ENCODE measurements at places on chromosomes 16 and 17.
A peak's percentile ranks its signal among the peaks of the same experiment; 100 is the strongest.

- no peak for DNase-seq
Measured at GRCh38 chr17:45063198-45063597, 2.1 kb downstream of the NMT1 start.

- no peak for DNase-seq
Measured at GRCh38 chr17:57856792-57857620, 7.2 kb upstream of the MRPS23 start.

DNA sequence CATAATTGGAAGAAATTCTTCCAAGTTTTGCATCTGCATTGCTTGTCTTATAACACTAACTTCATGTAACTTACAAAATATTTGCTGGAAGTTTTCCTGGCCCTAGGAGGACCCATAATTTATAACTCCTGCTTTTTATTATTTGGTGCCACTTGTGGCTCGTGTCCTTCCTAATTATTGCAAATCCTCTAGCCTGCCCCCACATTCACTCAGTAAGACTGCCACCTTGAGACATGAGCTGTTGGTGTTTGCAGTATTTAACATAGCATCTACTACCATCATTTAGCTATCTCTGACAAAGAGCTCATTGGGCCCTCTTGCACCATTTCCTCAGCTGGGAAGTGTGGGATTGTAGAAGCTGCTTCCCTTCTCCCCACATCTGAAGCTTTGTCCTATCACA is 49.5 kb downstream of the FTO start:
- DNase-seq = peak; percentile 28

GRCh38 chr17:36149296-36149820 is 27.1 kb downstream of the TBC1D3B start:
- no peak for DNase-seq

DNA sequence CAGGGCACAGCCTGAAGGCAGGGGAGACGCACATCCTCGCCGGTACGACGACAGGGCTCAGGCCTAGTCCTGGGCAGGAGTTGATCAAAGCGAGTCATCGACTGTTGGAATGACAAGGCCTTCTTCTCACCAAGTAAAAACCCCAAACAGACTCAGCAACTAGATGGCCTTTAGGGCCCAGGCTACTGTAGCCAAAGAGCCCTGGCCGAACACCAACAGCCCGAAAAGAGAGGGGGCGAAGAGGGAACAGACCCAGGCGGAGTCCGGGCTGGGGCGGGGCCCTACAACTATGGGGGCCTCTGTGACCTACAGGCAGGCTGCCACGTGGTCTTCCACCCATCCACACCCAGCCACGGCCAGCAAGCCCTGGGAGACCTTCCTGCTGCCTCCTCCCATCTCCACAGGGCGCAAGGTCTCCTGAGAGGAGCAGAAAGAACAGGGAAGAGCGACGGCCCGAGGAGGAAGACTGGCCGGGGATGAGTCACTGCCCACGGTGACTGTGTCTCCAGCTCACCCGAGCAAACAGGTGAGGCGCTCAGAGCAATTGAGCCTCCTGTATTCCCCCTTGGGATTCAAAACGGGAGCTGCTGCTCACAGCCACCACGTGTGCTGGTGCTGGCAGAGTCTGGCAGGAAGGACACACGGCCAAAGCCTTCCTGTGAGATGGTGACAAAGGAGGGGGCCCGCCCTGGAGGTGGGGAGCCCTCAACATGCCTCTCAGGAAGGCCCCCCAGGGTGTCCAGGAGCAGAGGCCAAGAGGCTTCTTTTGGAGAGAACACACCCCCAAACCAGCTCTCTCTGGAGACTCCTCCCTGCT is 17.7 kb downstream of the SLC16A3 start:
- no peak for DNase-seq

- DNase-seq = no peak
Measured at GRCh38 chr17:64706224-64707049, 44.3 kb upstream of the SMURF2 start.

DNA sequence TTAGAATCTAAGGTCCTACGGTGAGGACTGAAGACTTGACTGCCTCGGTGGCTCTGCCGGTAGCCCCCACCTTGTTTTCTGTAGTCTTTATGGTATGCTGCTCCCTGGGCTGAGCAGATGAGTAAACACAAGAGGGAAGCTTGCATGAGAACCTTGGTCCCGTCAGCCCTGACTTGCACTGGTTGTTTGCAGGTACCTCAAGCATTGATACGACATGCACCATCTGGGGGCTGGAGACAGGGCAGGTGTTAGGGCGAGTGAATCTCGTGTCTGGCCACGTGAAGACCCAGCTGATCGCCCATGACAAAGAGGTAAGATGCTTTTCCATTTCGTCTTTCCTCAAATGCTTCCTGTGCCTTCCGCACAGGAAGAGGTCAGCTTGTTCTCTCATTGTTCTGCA is 21.1 kb upstream of the TACO1 start:
- DNase-seq = no peak

GRCh38 chr17:18066866-18067265 is 20.9 kb upstream of the DRG2 start:
- DNase-seq = no peak

DNA sequence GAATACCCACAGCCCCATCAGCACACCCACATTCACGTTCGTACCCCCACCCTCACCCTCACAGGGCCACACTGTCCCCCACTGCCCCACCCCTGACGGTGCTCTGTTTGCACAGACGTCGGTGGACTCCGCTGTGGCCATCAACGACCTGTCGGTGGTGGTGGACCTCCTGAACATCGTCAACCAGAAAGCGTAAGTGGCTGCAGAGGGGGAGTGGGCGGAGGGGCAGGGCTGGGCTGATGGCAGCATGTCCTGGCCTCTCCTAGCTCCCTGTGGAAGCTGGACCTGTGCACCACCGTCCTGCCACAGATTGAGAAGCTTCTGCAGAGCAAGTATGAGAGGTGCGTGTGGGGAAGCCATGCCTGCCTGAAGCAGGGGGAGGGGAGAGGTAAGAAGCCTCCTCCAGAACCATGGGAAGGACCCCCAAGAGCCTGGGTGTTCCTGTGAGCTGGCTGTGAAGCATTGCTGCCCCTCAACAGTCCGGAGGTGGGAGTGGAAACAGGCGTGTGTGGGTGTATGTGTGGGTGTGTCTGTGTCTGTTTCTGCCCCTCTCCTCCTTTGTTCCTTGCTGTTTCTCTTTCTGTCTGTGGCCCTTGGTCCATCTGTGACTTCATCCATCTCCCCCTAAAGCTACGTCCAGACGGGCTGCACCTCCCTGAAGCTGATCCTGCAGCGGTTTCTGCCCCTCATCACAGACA is 20.3 kb downstream of the KATNB1 start:
- DNase-seq = no peak

DNA sequence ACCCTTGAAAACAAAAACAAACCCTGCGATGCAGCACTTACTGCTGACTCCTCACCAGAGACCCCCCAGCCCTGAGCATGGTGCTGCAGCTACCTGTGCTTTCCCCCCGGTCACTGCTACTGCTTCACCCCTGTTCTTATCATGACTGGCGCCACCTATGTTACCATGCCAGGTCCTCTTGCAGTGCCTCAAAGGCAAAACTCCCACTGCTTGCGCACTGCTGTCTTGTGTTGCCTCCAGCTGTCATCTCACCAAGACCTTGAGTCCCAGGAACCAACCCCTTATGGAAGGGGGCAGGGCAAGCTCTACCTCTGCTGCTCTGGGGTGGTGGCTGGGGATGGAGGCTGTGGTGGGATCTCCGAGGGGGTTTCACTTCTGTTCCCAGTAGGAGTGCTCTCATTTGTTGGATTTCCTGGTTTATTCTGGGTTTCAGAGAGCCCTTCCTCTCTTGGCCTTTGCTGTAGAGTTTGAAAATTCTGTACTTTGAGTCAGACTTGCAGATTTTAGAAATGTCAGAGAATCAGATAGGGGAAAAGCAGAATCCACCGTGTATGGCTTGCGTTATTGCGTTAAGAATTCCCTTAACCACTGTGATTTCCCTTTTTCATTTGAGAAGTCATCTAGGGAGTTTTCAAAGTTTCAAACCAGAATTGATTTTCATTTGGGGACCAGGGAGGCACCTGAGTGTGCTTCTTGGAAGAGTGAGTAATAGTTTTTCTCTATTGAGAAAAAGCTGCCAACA is 96.6 kb downstream of the SPECC1 start:
- DNase-seq = no peak

DNA sequence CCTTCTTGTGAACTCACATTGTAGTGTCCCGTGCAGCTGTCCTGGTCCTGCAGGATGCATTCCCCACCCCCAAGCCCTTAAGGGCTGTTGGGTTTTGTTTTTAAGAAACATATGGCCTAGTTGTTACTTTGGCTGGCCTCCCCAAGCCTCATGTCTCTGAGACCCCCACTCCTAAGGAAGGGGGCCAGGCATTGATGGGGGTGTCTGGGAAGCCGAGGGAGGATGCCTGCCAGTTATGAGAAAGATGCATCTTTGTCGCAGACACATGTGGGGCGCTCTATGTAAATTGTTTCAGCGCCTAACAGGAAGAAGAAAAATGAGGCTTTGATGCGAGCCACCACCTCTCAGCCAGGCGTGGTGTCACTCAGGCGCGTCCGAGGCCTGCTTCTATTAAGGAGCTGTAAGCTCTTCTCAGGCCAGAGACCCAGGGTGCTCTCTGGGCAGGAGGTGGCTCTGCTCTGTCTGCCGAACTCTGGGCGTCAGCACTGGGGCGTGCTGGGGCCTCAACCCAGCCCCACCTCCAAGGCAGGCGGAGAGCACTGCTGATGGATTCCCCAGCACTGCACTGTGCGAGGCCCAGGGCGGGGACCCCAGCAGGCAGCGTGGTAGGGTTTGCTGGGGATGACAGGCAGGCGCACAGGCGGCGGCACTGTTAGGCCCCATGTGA is 70.6 kb downstream of the SREBF1 start:
- no peak for DNase-seq

GRCh38 chr17:44309472-44309871 is 1.1 kb downstream of the RUNDC3A start:
- DNase-seq = no peak

DNA sequence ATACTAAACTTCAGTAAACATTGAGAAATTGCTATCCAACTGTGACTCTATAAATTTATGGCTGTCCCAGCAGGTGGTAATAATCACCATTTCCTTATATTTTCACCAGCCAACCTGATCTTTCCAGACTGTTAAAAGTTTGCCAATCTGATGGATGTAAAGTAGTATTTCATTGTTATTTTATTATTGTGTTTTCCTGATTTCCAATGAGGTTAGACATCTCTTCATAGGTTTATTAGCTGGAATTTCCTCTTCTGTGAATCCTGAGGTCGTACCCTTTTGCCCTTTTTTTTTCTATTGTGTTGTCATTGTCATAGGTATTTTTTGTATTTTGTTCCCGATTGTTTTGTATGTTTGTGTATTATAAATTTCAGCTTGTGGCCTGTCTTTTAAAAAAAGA is 31.7 kb downstream of the BMERB1 start:
- DNase-seq = no peak

DNA sequence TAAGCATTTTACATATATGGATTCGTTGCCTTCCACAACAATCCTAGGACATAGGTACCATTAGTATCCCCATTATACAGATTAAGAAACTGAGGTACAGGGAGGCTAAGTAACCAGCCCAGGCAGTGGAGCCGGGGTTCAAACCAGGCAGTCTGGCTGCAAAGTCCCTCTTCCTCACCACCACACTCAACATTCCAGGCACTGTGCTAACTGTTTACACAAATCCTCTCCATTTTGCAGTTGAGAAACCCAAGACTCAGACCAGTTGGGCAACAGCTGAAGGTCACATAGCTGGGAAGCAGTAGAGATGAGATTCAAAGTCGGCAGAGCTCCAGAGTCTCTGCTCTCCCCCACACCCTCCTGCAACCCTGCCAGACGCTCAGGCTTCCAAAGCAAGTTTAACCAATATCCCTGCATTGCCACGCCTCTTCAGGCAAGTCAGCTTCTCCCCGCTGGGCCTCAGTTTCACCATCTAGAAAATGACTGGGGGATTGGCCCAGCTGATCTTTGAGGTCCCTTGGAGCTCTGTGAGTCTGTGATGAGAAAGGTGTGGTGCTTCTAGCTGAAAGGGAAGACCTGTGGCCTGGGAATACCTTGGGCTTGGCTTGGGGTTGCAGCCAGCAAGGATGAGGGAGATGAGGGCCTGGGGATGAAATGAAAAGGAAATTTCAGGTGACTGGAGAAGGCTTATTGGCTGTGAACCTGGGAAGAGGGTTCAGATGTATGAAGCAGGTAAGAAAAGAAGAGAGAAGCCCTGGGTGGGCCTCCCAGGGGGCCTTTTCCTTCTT is 14.0 kb downstream of the CCR7 start:
- no peak for DNase-seq

DNA sequence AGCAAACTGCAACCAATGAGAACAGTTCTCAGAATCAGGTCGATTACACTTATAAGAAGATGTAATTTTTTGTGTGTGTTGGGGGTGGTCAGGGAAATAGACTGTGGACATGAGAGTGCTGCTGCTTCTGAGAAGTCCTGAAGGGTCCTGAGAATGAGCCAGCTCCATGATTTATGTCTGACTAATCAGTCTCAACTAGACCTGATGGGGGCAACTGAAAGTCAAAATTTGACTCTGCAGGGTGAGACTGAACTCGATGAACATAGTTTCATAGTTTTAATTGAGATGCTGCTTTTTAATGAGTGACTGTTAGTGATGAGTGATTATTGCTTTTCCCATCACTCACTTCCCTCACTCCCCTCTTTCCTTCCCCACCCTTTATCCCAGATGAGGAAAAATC is 37.3 kb downstream of the SMARCE1 start:
- DNase-seq = no peak

DNA sequence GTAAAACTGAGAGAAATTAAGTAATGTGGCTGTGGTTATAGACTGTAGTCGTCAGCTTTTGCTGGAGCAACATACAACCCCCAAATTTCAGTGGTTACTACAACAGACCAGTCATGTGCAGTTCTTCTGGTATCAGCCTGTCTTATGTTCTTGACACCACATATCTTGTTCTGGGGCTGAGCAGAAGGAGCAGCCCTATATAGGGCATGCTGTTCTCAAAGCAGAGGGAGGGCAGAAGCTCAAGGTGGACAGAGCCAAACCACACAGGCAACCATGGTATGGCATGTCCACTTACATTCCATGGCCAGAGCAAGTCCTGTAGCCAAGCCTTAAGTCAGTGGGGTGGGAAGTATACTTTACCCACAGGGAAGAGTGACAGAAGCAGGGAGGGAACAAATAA is 7.7 kb downstream of the PRKAR1A start:
- no peak for DNase-seq

DNA sequence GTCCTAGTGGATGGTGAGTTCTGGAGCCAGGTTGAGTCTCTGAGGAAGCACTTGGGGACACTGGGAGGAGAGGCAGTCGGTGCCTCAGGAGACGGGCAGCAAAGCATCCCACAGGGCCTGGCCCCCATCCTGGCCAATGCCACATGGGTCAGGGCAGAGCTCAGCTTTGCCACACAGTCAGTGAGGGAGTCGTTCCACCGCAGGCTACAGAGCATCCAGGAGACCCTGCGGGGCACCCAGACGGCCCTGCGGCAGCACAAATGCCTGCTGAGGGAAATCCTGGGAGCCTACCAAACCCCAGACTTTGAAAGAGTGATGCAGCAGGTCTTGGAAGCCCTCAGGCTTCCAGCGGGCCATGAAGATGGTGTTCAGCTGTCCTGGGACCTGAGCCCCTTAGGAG is 39.7 kb downstream of the PLD6 start:
- no peak for DNase-seq

All from NCI-H1092 (cell line).